Activated naive CD4-positive, alpha-beta T cell treated with Interleukin-2 at 50 U/mL for 16 hours (primary cell): ENCODE measurements at places on chromosomes 13 and 19.

GRCh38 chr19:8093740-8094139 is 41.2 kb downstream of the CCL25 start:
- DNase-seq = no peak

DNA sequence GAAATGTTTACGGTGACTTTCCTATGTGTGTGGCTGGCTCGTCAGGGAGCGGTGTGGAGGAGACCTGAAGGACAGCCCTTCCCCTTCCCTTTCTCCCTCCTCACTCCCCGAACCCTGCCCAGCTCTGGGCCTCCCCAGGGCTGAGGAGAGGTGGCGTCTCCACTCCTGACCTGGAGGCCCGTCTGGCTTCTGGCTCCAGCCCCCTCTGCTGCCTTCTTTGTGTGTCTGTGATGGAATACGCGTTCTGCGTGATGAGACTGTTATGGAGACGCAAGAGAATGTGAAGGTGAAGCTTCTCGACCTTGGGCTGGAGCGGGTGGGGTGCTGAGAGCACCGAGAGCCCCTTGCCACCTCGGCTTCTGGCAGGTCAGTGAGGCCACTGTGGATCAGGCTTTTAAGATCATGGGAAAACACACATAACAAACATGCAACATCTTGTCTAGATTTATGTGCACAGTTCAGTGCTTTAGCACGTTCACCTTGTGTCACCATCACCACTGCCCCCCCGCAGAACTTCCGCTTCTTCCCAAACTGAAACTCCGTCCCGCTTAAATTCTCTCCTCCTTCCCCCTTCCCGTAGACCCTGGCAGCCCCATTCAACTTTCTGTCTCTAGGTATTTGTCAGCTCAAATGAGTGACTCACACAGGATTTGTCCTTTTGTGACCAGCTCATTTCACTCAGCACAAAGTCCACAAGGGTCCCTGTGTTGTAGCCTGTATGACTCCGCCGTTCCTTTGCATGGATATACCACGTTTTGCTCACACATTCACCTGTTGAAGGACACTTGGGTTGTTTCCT is 24.7 kb downstream of the ATP11A start:
- DNase-seq = no peak

DNA sequence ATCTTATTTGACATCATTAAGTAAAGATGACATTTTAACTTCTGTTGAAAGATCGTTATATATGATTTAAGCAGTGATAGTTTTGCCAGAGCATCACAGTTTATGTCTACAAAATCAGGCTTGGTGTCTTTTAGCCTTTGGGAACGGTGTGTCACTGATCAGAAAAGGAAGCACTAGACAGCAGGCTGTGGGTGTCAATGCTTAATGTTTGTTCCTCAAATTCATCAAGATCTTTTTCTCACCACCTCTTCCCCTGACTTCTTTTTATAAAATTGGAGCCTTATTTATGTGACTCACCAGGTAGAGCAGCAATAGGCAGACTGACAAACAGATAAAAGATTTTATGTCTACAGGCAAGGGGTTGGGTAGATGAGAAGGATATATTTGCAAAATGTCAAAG is 1558.5 kb downstream of the EFNB2 start:
- no peak for DNase-seq

DNA sequence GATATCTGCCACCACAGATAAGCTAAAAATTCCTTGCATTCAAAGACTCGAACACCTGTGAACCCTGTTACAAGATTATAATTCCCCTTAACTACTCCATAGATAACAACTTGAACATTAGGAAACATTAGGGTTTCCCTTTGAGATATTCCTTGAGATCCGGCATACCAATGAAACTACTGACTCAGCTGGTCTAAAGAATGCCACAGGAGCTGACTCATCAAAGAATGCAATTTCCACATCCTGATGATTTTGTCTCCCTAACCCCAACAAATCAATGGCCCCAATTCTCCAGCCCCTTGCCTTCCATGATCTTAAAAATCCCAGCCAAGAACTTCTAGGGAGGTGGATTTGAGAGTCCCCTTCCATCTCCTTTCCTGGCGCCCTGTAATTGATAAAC is 35.6 kb upstream of the ZNF599 start:
- DNase-seq = no peak

DNA sequence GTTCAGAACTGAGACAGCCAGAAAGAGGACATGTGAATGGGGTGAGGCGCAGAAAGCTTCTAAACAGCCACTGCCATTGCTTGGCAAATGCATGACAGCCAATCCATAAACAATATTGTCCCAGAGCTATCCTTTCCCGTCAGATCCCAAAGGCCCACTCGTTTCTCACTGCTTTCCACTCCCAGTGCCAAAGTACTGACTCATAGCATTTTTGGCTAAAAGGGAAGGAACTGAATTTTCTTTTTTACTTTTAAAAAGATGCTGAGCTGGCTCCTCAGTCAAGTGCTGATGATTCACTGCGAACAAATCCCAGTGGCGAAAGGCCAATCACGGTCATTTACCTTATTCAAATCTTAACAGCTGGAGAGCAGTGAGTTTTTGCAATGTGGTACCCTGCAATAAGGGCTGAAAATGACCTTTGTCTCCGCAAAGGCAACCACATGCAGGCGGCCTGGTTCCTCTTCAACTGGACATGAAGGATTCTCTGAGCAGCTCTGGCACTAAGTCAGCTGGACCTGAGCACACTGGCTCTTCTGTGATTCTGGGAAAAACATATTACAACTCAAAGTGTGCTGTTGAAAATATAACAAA is 151.7 kb downstream of the DCLK1 start:
- DNase-seq = no peak

- DNase-seq = no peak
Measured at GRCh38 chr19:43420954-43421353, 6.3 kb downstream of the TEX101 start.

DNA sequence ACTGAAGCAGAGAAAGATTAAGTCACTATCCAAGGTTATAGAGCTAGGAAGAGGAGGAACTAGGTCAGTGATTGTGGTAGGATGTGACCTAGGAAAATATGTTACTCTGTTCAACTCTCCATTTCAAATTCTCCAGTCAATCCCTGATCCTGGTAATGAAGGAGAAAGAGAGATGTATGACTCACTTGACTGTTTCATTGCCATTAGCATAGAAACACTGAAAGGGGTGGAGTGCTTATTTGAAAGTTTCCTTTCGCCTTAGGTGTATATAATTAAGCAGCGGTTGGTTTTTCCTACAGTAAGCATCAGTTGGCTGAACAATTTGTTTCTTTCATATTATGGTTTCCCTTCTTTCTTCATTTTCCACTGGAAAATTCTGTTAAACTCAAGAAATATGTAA is 198.1 kb upstream of the CSNK1A1L start:
- DNase-seq = no peak

- peak; percentile 6 for DNase-seq
Measured at GRCh38 chr13:75870397-75870903, 234.3 kb downstream of the LMO7 start.

GRCh38 chr13:46553886-46554858 is 1.2 kb downstream of the LRCH1 start:
- peak; percentile 72 for DNase-seq

DNA sequence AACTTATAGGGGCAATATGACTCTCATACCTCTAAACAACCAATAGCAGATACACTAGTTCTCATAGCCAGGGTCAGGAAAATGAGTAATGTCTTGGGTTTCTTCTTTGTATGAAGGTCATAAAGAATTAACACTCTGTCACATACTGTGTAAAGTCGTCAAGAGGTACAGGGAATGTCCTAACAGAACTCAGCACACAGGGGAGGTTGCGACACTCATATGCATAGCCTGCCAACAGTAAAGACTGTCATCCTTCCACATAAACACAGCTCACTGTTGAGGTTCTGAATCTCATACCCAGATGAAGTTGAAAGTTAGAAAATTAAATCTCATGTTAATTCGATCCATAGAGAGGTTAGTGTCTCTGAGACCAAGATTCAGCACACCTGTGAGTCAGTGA is 34.2 kb upstream of the ZNF254 start:
- DNase-seq = no peak

DNA sequence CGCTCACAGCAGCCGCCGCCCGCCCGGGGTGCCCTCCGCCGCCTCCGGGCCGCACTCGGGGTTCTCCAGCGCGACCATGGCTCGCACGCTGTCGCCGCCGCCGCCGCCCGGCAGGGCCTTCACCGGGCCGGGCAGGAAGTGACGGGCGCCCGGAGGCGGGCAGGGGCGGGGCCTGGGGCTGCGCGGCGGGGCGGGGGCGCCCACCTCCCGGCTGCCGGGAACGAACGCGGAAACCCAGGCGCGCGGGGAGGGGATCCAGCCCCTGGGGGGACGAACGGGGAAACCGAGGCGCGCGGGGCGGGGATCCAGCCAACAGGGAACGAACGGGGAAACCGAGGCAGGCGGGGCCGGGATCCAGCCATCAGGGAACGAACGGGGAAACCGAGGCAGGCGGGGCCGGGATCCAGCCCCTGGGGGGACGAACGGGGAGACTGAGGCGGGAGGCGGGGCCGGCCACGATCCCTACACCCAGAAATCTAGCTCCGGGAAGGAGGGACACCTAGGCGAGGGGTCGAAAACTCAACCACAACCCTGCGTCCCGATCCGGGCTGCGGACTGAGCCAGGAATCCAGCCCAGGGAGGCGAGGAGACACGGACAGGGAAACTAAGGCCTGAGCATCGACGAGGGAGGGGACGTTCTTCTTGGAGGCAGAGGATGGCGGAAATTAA is at the start of gene R3HDM4:
TSS of gene R3HDM4 (minus strand) at position 140 of the 669 bp plus-strand sequence. CDS start at position 78, 62 bp downstream.
- peak; percentile 88 for DNase-seq

- no peak for DNase-seq
Measured at GRCh38 chr19:2653710-2654707, 48.5 kb downstream of the GNG7 start.

- DNase-seq = no peak
Measured at GRCh38 chr13:30998136-30999088, 66.0 kb downstream of the TEX26 start.

- no peak for DNase-seq
Measured at GRCh38 chr19:49642492-49643035, 555 bp downstream of the SCAF1 start.

- no peak for DNase-seq
Measured at GRCh38 chr13:50419331-50419865, 404.2 kb downstream of the KCNRG start.

GRCh38 chr19:2627855-2628254 is 74.6 kb downstream of the GNG7 start:
- DNase-seq = no peak

GRCh38 chr13:51518827-51519226 is 65.4 kb upstream of the WDFY2 start:
- DNase-seq = peak; percentile 39

DNA sequence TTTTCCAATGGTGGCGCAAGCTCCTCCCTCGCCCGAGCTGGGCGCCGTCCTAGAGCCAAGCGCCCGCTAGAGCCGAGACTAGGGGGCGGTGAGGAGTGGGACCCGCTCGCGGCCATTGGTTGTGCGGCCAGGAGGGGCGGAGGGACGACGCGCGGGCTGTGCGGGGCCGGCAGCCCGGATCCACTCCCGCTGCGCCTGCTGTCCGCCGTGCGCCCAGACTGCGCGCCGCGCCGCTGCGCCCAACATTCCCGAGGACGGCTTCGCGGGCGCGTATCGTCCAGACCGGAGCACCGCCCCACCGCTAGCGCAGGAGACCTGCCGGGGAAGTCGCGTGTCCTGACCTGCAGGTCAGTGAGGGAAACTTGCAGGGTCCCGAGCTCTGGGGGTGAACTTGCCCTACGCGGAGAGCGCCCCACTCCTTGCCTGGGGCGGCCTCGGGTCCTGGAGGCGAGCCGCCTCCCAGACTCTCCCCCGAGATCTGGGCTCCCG is at the start of gene SERTM1:
TSS of gene SERTM1 (plus strand) at position 183 of the 489 bp plus-strand sequence. CDS start 21,059 bp downstream, outside the sequence.
- DNase-seq = no peak

DNA sequence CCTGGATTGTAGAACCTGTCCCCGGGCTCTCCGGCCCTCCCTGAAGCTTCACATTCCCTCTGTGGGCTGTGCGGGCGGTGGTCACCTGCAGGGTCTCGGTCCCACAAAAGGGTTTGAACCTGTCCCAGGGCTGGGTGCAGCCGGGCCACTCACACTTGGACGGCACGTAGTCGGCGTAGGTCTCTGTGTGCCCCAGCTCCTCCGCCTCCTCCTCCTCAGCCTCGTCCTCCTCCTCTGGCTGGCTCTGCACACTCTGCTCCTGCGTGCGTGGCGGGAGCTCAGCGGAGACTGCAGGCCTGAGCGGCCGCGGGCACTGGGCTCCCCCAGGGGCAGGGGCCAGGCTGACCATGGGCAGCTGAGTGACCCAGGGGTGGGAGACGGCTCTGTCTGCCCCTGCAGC is 19.6 kb downstream of the GPX4 start:
- DNase-seq = no peak

GRCh38 chr13:83536941-83537340 is 345.3 kb downstream of the SLITRK1 start:
- no peak for DNase-seq

- no peak for DNase-seq
Measured at GRCh38 chr13:50668691-50669271, 174.7 kb downstream of the DLEU7 start.

DNA sequence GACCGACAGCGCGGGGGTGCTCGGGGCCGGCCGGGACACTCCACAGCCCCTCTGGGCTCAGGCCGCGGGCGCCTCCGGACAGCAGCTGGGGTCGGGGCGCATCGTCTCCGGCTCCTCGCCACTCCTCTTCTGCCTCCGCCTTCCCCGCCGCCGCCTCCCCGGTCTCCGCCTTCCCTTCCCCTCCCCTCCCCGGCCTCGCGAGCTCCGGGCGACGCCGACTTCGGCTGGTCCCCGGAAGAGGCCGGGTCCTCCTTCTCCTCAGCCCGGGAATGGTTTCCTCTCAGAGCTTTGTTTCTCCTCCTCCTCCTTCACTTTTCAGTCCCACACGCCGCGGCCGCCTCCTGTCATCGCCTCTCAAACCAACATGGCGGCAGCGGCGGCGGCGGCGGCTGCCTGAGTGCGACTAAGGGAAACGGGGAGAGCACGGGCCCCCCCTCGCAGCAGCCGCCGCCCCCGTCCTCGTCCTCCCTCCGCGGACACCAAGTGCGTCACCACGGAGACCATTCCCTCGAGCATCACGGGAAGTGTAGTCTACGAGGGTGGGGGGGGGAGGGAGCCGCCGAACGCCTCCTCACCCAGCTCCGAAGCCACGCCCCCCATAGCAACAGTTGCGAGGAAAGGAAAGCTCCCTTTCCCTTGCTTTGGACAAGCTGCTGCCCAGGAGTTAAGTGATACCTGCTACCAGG is at the start of gene UBL3:
TSS of gene UBL3 (minus strand) at position 405 of the 686 bp plus-strand sequence. CDS start 1,079 bp downstream, outside the sequence.
- peak; percentile 94 for DNase-seq

- peak; percentile 33 for DNase-seq
Measured at GRCh38 chr19:54415208-54415900, at the start of gene TTYH1. Gene TTYH1 (plus strand): TSS chr19:54415464. CDS start chr19:54415553, 89 bp downstream.

- DNase-seq = no peak
Measured at GRCh38 chr13:50955798-50956197, 46.2 kb downstream of the RNASEH2B start.

DNA sequence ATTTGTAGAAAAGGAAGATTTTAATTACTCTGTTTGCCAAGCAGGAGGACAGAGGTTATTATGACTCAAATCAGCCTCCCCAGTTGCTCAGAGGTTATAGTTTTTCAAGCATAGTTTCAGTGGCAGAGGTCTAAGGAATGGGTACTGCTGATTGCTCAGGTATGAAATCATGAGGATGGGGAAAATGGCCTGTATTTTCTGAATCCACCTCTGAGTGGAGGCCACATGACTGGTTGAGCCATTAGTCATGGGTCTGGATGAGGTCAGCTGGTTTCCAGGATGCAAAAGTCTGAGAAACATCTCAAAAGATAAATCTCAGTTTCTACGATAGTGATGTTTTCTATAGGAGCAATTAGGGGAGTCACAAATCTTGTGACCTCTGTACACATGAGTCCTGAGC is 62.8 kb upstream of the CEACAM8 start:
- no peak for DNase-seq

GRCh38 chr13:23868521-23868920 is 20.7 kb downstream of the MIPEP start:
- DNase-seq = no peak

GRCh38 chr13:40764587-40765403 is 6.2 kb downstream of the MRPS31 start:
- peak; percentile 55 for DNase-seq

- no peak for DNase-seq
Measured at GRCh38 chr13:76913898-76914297, 27.7 kb upstream of the KCTD12 start.
